ENCODE measurements at places on chromosomes 3 and 15. TPM values are rescaled to one million over a fixed set of nuclear protein-coding genes. Genes with fewer than 3 reads are reported as not detected.

Gene TUSC7
- total RNA-seq, result not detected

GRCh38 chr3:182482705-182483104 is 310.6 kb upstream of the ATP11B start:
- no peak for DNase-seq

DNA sequence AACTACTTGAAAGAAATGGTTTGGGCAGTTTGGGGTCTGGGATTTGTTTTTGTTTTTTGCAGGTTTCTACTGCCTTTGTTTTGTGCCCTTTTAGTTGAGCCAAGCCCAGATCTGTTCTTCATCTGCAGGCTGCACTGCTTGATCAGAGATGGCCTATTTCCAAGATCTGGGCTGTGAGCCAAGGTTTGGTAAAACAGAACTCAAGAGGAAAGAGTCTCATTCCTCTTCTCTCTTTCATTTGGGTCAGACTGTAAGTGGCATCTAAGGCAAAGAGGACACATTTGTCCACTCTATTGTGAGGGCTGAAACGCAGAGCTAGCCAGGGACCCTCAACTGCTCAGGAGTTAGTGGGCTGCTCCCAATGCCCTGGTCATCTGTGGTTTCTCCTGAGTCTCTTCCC is 104.4 kb upstream of the UBE3A start:
- DNase-seq, result no peak

GRCh38 chr3:194269610-194270145 is 81.5 kb downstream of the CPN2 start:
- DNase-seq, result peak; percentile 92

- DNase-seq, result no peak
Measured at GRCh38 chr3:147875498-147875897, 466.3 kb downstream of the ZIC1 start.

DNA sequence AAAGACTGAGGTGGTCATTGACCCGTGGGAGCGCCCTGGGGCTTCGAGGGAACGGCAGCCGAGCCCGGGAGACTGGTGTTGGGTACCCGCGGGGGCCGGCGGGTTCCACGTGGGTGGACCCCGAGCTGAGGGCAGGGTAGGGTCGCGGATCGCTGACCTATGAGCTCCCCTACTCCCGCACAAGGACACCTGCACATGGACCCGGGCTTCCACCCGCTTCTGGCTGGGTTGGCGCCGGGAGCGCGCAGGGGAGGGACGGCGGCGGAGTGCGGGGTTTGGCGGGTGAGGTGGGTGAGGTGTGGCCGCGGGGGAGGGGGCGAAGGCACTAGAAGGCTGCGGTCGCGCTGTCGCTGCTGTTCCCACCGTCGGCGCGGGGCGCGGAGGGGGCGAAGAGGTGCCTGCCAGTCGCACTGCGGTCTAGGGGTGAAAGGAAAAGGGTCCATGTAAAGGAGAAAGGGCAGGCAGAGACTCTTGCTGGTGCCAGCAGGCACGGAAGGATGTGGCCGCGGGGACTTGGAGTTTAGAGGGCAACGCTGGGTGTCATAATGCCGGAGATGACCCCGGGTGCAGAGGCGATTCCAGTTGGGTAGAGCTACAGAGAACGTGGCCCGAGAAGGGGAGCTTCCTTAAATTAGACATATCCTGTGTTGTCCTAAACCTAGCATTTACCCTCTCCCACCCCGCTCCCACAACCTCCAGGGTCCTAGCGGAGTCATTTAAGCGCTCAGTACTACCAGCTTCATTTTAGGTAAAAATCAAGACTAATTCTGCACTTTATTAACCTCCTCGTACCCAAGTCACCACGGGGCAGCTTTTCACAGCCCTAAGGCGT is 245.9 kb upstream of the TOPAZ1 start:
- DNase-seq, result no peak

Gene GAP43
- 4.9 TPM for total RNA-seq

- DNase-seq, result no peak
Measured at GRCh38 chr15:93859176-93859575, 372.2 kb upstream of the MCTP2 start.

Gene HTR3E
- not detected for total RNA-seq

All from vagina (tissue), 2 donors.